ENCODE measurements at places on chromosomes 1 and 21. TPM values are rescaled to one million over a fixed set of nuclear protein-coding genes. Genes with fewer than 3 reads are reported as not detected.

AMPD1 gene
- polyA plus RNA-seq: not detected

DNA sequence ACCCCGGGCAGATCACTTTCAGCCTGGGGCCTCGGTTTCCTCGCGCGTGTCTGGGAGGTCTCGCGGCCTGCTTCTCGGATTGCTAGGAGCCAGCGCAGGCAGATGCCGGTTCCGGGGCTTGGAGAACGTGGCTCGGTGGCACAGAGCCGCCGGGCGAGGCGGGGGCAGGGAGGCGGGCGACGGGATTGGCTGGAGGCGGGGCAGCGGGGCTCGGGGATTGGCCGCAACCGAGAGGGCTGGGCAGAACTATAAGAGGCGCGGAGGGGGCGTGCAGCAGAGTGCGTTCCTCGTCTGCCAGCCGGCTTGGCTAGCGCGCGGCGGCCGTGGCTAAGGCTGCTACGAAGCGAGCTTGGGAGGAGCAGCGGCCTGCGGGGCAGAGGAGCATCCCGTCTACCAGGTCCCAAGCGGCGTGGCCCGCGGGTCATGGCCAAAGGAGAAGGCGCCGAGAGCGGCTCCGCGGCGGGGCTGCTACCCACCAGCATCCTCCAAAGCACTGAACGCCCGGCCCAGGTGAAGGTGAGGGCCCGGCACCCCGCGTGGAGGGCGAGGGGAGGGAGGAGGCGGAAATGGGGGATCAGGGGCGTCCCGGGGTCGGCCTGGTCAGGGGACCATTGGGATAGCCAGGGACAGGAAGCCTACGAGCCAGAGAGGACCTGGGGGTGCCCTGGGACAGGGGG lies at the start of gene MFSD2A:
TSS of gene MFSD2A (plus strand) at position 276 of the 677 bp plus-strand sequence. CDS start at position 424, 148 bp downstream.
- peak; percentile 50 for DNase-seq
- H3K27ac ChIP-seq: no peak within 1 kb of the TSS
- H3K4me1 ChIP-seq: peaks cover 18% of the 10 kb centered on the region
- H3K27me3 ChIP-seq: peaks cover 39% of the 10 kb centered on the region

- DNase-seq: peak; percentile 65
- no peaks in the 10 kb centered on the region for H3K36me3 ChIP-seq
- H3K4me1 ChIP-seq: no peaks in the 10 kb centered on the region
- H3K27me3 ChIP-seq: no peaks in the 10 kb centered on the region
- H3K4me3 ChIP-seq: no peak overlapping the region
- no peak overlapping the region for H3K27ac ChIP-seq
Observed at GRCh38 chr1:88595355-88596002, 88.6 kb upstream of the PKN2 start.

RGS16 gene
- polyA plus RNA-seq: not detected

DNA sequence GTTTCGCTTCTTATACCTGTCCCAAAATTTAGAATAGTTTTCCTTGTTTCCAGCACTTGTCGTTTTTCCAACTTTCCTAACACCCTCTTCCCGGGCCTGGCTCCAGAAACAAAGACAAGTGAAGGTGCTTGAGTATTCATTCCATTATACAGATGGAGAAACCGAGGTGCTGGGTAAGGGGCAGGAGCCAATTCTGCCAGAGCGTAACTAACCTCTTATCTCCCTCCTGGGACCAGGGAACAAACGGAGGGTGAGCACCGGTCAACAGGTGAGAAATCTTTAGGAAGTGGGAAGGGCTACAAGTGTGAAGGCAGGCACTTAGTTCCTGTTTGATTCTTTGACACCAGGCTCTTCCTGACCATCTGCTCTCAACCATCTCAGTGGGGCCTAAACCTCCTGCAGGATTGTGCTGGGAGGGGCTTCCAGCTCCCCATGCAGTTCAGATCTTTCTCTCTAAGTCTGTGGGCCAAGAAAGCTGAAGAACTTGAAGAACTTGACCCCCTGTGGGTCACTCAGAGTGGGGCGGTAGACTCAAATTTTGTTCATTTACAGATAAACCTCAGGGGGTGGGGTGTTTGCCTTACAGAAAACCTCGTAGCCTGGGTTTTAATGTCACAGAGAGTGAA lies 8.7 kb downstream of the PLXNA2 start:
- peak overlapping the region; percentile 43 for H3K27ac ChIP-seq
- no peak overlapping the region for H3K4me3 ChIP-seq
- no peaks in the 10 kb centered on the region for H3K27me3 ChIP-seq
- no peak for DNase-seq
- H3K36me3 ChIP-seq: no peaks in the 10 kb centered on the region

All from HepG2 (cell line).